NCI-H2171 treated with DMSO at 0.1 percent for 48 hours (cell line): ENCODE measurements at places on chromosomes 4 and X.
A peak's percentile ranks its signal among the peaks of the same experiment; 100 is the strongest.

GRCh38 chr4:84298023-84298718 lies 200.9 kb downstream of the NKX6-1 start:
- DNase-seq: no peak

- DNase-seq: no peak
Observed at GRCh38 chr4:151165205-151166000, 66.0 kb downstream of the RPS3A start.

DNA sequence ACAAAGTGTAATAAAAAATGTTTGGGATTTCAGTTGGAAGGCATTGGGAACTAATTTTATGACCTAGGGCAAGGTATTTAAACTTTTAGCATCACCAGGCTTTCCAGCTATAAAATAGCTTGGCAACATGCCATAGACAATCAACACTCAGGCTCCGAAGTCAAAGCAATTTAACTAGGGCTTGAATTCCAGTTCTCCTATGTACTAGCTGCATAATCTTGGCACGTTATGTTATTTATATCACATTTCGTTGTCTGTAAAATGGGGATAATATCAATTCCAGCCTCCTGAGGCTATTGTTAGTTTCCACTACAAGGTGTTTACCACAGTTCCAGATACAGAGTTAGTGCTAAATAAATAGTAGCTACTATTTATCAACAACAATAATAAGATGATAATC lies 78.8 kb downstream of the DMD start:
- DNase-seq: no peak

DNA sequence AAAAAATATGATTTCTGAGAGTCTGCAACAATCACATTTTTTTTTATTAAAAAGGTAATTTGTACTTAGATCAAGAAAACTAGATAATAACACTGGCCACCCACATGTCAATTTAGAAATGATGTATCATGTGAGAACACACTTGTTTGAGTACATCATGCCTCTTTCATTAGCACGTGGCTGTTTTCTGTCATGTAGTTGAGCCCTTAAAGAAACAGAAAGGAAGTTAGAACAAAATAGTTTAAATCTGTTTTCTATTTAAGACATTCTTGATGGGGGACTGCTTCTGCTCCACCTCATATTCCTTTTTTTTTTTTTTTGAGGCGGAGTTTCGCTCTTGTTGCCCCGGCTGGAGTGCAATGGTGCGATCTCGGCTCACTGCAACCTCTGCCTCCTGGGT lies 207.5 kb downstream of the NSUN7 start:
- no peak for DNase-seq

DNA sequence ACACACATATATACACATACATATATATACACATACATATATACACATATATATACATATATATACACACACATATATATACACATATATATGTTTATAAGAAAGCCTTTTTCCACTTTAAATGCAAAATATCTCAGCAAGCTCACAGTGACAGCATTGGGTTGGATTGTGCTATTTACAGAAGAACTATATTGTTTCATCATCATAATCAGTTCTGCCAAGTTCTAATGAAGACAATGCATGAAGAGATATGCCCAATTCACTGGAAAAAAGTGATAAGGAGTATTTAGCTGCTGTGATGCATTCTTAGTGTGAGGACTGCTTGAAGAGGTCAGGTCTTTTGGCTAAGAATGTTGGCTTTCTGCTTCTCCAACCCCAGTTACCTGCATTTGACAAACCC lies 54.4 kb downstream of the RNF150 start:
- DNase-seq: no peak

DNA sequence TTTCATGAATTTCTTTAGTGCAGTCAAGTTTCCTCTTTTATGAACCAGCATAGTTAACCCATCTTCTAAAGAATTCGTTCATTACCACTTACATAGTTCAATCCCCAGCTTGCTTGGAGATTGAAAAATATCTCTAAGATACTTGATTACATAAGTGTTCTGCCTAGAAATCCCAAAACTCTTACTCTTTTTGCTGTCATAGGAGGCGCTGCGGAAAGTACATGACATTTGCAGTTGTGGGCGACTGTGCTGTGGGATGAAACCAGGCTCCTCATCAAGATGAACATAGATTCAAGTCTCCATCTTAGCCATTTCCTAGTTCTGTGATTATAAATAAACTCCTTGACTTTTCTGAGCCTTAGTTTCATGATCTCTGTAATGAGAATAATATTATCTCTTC lies 107.1 kb upstream of the SORBS2 start:
- DNase-seq: no peak

DNA sequence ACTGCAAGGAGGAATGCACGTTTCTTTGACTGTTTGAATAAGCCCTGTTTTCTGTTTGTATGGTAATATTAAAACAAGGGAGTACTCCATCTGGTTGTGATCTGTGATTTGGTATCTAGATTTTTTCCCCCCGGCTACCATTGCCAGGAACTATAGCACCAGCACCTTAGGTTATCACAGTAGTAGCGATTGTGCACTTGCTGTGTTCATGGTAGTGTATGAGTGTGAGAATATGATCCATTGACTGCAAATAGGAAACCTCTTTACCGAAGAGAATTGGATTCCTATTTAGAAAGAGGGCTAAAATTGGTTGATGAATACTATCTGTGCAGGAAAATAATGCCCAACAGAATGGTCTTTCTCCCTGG lies 69.9 kb downstream of the LARP7 start:
- peak; percentile 46 for DNase-seq

DNA sequence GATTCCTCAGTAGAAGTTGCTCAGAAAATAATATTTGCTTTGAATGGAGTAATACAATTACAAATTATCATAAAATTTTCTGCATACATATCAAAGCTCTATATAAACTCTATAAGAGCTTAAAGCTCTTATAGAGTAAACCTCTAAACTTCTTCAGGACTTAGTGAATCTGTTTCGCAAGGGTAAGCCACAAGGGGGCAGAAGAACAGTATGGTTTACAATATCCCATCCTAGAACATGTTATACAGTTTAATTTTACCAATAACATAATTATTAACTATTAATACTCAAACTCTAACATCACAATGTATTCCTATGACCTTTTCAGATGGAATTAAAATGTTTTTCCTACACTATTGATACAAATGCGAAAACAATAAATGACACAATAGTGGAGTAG lies 33.8 kb upstream of the SPANXN1 start:
- DNase-seq: no peak

DNA sequence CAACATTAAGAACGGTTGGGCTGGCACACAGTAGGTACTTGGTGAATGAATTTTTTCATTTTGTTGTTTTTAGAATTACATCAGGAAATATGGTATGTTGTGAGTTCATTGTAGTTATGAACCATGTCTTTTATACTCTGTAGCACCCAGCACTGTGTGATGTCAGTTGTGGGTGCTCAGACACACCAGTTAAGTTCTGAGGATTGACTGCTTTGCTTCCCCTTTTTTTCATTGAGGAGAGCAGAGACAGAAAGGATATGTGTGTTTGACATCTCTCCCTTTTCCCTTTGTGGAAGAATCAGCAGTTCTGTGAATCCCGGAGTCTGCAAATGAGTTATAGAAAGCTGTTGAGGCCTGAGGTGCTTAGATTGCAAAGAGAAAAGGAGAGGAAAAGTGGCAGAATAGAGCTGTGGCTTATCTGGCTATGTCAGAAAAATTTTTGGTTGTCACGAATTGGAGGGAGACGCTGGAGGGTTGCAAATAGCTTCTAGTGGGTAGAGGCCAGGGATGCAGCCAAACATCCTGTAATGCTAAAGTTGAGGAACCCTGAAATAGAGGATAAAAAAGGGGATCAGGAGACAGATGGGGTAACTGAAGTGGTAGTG lies 13.1 kb downstream of the SMAD1 start:
- DNase-seq: no peak

DNA sequence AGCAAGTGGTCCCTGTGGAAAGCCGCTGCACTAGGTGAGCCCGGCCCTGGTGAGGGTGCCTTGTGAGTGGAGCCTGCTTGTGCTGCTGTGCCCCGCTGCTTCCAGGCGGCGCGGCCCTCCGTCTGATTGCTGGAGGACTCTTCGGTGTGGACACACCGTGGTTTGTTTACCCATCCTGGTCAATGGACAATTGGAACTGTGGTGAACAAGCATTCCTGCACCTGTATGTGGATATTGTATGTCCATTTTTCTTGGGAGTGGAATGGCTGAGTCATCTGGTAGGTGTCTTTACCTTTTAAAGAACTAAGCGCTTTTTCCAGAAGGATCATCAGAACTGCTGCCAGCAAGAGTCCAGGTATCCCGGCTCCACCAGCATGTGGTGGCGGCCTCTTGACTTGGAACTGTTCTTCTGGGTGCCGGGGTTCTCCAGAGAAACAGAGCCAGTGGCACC lies 15.6 kb downstream of the MAEA start:
- DNase-seq: no peak

DNA sequence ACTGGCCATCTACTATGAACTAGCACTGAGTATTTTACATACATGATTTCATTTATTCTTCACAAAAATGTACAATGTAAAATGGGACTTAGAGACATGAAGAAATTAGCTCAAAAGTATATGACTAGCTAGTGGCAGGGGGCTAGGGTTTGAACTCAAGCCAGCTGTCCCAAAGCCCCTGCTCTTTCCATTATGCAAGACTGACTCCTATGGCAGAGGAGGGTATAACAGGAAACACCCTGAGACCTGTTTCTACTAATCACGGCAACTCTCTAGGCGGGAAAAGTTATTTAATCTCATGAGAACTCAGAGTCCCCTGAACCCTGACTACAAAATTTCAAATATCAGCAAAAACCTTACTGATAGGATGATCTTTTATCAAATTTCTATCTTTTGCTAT lies 150.6 kb downstream of the PRDM5 start:
- DNase-seq: no peak

DNA sequence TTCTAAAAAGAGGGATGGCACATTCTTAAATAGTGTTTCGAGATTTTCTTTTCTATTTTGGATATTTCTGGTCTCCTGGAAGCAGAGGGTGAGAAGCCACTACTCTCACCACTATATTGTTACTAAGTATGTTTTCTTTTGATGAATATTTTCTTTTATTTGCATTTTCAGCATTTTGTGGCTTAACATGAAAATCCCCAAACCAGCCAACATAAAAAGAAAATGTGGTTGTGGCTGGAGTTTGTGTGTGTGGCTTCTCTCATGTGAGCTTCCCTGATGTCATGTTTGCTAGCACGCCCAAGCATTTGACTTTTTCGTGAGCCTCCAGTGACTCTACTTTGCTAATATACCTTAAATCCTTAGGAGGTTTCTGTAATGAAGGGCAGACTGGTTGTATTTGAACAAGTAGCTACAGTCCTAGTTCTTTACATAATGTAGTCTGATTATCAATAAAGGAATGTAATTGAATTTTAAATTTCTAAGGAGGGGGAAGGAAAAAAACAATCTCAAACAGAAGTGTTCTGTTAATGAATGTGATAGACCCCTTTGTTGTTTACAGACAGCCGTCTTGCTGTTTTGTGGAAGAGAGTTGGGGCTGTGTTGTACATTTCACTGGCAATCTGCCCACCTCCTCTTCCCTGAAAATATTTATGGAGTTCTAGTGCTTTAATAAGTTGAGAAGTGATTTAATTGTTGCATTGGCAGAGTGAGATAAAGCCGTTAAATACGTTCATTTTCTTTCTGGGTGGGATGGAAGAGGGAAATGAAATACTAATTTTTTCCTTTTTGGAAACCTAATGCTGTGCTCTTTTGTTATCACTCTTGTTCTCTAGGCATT lies 114.6 kb downstream of the ARHGAP10 start:
- DNase-seq: peak; percentile 70

- DNase-seq: peak; percentile 44
Observed at GRCh38 chrX:16931371-16931770, 15.1 kb upstream of the REPS2 start.

DNA sequence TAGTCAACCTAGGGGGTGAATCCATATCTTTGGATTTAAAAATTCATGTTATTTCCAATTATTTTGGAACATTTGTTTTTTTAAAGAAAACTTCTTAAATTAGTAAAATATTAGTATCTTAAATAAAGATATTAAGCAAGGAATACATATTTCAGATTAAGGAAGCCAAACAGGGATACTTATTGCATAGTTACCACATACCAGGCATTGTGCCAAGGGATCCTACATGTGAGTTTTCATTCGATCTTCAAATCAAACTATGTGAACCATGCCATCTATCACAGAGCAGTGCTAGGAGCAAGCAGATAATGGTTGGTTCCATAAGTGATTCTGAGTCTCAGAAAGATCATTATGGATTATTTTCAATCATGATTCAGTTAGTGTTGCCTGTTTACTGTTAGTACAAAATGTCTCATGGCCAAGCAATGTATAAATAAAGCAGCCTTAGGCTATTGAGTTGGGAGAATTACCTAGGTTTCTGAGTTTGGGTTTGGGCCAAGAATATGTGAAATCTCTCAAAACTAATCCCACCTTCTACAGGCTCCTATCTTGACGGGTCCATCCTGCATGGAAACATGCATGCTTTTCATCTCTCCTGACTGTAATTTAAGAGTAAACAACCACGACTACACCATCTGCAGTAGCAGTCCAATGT lies 176.7 kb downstream of the NPFFR2 start:
- no peak for DNase-seq

GRCh38 chr4:2256156-2256731 lies 5.7 kb downstream of the MXD4 start:
- no peak for DNase-seq

GRCh38 chr4:137956256-137956655 lies 285.9 kb downstream of the SLC7A11 start:
- DNase-seq: no peak

GRCh38 chrX:31580726-31581125 lies 508.9 kb upstream of the FTHL17 start:
- DNase-seq: no peak

GRCh38 chr4:105619188-105619931 lies 66.9 kb downstream of the ARHGEF38 start:
- DNase-seq: no peak

DNA sequence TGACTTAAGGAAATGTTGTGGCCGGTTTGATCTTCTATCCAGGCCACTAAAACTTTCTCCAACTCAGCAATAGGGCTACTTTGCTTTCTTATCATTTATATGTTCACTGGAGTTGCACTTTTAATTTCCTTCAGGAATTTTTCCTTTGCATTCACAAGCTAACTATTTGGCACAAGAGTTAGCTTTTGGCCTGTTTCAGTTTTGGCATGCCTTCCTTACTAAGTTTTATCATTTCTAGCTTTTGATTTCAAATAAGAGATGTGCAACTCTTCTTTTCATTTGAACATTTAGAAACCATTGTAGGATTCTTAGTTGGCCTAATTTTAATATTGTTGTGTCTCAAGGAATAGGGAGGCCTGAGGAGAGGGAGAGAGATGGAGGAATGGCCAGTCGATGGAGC lies 79.8 kb upstream of the TLL1 start:
- DNase-seq: no peak

- no peak for DNase-seq
Observed at GRCh38 chr4:26786916-26787315, 73.7 kb upstream of the STIM2 start.

DNA sequence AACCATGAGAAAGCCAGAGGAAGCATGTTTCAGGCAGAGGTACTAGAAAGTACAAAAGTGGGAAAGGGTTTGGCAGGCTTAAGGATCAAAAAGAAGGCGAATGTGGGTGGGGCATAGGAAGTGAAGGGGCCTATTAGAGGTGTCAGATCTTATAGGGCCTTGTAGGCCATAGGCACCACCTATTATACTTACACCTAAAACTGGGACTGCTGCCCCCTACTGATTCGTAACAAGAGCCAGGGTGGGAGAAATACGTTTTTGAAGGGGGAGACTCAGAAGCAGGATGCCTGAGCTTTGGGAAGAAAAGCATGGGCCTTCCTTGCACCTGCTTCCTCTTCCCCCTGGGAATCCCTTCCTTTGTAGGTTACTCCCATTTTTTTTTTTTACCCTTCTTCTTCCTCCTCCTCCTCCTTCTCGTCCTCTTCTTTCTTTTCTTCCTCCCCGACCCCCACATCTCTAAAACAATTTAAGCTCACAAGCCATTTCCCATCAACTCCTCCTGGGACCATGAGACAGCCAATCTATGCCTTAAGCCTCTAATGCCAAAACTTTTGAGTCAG lies 40.7 kb upstream of the GPC3 start:
- no peak for DNase-seq
